ENCODE measurements at places on chromosomes 1 and 21.

DNA sequence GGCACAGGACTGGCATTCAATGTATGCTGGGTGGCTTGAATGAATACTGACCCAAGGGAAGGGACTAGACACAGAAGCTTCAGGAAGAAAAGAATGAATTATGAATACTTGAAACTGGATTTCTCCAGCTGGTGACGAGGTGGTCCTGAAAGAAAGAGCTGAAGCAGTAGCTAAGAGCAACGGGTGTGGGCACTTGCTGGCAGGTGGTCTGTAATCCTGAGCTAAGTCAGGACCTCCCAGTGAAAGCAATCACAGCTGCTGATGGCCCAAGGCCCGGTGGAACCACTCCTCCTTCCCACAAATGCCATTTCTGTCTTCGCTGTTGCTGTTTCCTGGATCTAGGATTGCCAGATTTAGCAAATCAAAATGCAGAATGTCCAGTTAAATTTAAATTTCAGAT lies 47.0 kb downstream of the NEK2 start:
- no peaks in the 10 kb centered on the region for H3K4me1 ChIP-seq
- H3K4me3 ChIP-seq: no peak overlapping the region
- DNase-seq: no peak
- H3K27me3 ChIP-seq: no peaks in the 10 kb centered on the region
- no peak overlapping the region for H3K27ac ChIP-seq
- no peaks in the 10 kb centered on the region for H3K36me3 ChIP-seq

- no peaks in the 10 kb centered on the region for H3K36me3 ChIP-seq
- H3K27me3 ChIP-seq: no peaks in the 10 kb centered on the region
- H3K4me3 ChIP-seq: no peak overlapping the region
Measured at GRCh38 chr1:20100632-20101355, 18.5 kb downstream of the PLA2G2D start.

DNA sequence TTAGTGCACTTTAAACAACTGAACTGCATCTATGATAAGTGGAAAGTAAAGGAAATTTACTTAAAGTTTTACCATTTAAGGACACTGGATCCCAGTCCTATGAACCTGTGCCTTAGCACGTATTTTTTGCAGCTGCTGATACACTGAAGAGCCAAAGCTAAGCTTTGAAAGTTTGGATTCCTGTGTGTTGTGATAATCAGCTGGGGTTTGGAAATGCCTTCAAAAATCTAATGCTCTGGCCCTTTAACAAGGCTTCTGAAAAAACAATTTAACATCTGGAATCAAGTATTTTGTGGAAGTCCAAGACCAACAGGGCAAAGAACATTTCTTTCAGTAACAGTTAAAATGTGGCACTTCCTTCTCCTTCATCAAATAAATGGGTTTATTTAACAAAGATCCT lies 51.8 kb downstream of the DDAH1 start:
- no peak for DNase-seq
- no peaks in the 10 kb centered on the region for H3K36me3 ChIP-seq
- H3K4me3 ChIP-seq: no peak overlapping the region
- H3K4me1 ChIP-seq: peaks cover 2% of the 10 kb centered on the region
- H3K27ac ChIP-seq: no peak overlapping the region

- H3K27me3 ChIP-seq: no peaks in the 10 kb centered on the region
- H3K4me1 ChIP-seq: peaks cover 27% of the 10 kb centered on the region
- H3K4me3 ChIP-seq: no peak overlapping the region
- no peak for DNase-seq
- peak overlapping the region; percentile 36 for H3K27ac ChIP-seq
- no peaks in the 10 kb centered on the region for H3K36me3 ChIP-seq
Measured at GRCh38 chr1:36151134-36151844, 2.0 kb upstream of the TRAPPC3 start.

DNA sequence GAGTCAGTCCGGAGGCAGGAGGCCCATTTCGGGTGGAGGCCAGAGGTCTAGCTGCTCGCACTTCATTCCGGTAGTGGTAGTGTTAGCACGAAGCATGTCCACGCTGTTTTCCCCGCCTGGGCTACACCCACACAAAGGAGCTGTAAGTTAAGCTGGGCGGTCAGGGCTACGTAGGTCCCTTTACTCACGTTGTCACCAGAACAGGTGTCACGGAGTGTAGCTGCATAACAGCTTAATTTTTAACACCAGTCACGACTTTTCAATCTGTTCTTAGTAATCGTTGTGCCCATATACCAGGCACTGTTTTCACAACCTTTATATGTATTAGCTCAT lies 15.6 kb downstream of the HLX start:
- H3K4me3 ChIP-seq: no peak overlapping the region
- H3K36me3 ChIP-seq: no peaks in the 10 kb centered on the region
- no peak for DNase-seq

DNA sequence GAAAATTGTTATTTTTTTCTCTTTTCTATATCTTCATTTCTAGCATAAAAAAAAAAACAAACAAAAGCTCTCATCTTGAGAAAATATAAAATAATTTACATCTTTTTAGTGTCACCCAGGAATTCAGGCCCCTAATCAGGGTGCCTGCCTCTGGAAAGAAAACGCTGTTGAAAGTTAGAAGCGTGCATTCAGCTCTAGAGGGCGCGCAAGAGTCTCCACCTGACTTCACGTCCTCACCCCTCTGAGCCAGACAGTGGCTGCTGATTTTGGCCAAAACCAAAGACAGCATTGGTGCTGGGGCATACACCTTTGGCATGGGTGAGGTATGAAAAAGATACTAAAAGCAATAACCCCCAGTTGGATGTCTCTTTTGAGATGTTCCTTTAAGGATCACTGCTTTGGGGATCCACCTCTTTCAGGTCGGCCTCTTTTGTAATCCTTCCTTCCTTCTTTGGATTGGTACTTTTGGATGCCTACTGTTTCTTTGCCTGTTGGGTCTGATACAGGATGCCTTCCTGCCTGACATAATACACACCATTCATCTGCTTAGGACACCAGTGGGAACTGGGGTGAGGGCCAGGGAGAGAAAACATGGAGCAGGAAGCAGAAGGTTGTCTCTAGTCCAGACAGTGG lies 77.6 kb upstream of the CHRM3 start:
- H3K4me3 ChIP-seq: no peak overlapping the region
- H3K36me3 ChIP-seq: no peaks in the 10 kb centered on the region
- no peaks in the 10 kb centered on the region for H3K4me1 ChIP-seq
- DNase-seq: peak; percentile 43
- H3K27me3 ChIP-seq: no peaks in the 10 kb centered on the region

DNA sequence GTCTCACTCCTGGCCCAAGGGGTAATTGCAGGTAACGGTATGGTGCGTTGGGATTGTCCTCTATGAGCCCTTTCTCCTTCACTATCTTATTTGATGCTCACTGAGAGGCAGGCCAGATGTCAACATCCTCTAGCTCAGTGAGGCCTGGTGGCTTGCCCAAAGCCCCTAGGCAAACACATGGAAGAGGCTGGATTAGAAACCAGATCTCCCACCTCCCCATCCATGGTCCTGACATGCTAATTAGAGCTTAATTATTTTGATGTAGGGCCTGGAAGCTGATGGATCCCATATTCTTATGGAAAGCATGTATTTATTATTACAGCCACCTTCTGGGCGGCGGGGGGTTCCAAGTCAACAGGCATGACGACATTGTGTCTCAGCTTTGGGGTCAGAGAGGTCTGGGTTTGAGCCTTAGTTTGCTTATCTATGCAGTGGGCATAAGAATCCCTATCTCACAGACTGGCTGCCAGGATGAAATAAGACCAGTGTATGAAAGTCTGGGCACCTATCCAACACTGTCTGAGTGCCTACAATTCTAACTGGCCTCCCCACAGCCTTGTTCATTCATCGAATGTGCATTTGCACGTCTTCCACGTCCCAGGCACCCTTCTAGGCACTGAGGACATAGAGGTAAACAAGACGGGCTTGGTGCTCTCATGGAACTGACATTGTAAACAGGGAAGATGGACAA lies 6.2 kb downstream of the SMPDL3B start:
- no peaks in the 10 kb centered on the region for H3K27me3 ChIP-seq
- no peak overlapping the region for H3K27ac ChIP-seq
- no peaks in the 10 kb centered on the region for H3K36me3 ChIP-seq
- DNase-seq: no peak
- peaks cover 5% of the 10 kb centered on the region for H3K4me1 ChIP-seq

GRCh38 chr1:51607681-51608095 lies 9.2 kb upstream of the OSBPL9 start:
- H3K36me3 ChIP-seq: no peaks in the 10 kb centered on the region
- H3K27me3 ChIP-seq: no peaks in the 10 kb centered on the region
- no peak overlapping the region for H3K4me3 ChIP-seq
- peak; percentile 79 for DNase-seq
- no peaks in the 10 kb centered on the region for H3K4me1 ChIP-seq

DNA sequence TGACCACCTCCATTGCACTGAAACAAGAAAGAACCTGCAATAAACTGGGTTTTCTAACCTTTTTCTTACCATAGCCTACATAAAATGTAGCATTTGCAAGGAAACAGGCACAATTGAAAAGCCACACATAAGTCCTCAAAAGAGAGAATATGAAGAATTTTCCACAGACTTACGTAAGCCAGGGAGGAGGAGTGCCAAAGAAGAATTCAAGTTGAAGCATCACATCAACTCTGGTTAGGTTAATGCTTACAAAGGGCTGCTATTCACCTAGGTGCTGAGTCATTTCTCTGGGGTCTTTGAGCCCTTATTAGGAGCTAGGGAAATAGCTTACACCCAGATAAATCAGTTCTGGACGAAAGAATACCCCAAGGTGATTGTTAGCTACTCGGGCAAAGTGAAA lies 9.6 kb downstream of the OSCP1 start:
- no peaks in the 10 kb centered on the region for H3K27me3 ChIP-seq
- H3K36me3 ChIP-seq: no peaks in the 10 kb centered on the region
- peak overlapping the region; percentile 83 for H3K27ac ChIP-seq
- peak; percentile 38 for DNase-seq
- H3K4me1 ChIP-seq: peaks cover 25% of the 10 kb centered on the region

DNA sequence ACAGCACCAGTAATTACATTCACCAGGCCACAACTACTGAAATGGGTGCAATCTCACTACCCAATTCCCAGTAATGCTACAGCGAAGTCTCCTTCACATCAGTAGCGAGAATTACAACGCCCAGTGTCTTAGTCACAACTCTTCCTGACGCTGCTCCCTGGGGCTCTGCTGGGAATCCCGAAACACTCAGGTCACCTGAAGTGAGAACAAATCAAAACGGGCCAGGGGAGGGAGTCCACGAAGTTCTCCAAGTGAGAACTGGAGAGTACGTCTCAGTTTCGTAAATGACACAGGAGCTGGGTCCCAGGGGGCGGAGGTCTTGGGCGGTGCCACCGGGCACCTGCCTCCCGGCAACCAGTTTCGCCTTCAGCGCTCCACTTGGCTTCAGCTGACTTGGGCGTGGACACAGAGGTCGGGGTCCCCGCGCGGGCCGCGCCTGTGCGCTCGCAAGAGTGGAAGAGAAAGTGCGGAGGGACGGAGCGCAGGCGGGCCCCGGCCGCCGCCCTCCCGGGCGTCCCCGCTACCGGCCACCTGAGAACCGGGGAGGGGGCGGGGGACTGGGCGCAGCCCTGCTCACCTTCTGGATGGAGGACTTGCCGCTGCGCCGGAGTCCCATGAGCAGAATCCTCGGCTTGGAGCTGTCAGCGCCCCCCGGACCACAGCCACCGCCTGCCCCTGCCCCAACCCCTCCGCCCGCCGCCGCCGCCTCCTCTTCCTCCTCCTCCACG lies 575 bp downstream of the RRAGC start:
- H3K4me3 ChIP-seq: peak overlapping the region; percentile 98
- H3K27me3 ChIP-seq: no peaks in the 10 kb centered on the region
- no peaks in the 10 kb centered on the region for H3K4me1 ChIP-seq
- peak; percentile 86 for DNase-seq

DNA sequence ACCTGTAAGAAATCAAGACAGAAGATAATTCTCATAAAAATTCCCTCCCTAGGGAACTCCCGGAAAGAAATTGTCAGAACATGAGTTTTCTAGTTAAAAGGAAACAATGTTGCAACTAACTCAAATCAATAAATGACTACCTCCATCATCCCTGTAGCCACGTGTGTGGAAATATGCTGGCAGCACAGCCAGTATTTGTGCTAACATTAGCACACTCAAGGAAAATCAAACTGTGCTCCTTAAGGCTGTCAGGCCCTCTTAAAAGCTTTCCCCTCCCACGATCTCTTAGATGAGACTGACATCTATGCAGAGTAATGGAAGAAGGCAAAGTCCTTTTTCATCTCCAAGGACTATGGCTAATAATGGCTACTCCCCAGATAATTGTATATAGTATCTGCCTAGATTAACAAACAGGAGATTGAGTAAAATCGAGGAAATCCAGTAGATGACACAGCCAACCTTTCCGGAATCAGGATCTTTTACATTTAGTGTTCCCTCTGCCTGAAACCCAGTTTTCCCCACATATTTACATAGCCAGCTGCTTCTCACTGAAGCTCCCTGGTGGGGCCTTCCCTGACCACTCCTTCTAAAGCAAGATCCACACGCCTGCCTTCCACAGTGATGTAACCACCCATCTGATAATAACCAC lies 50.9 kb upstream of the NR5A2 start:
- no peak overlapping the region for H3K27ac ChIP-seq
- H3K4me1 ChIP-seq: no peaks in the 10 kb centered on the region
- H3K27me3 ChIP-seq: no peaks in the 10 kb centered on the region
- no peak for DNase-seq
- H3K4me3 ChIP-seq: no peak overlapping the region
- no peaks in the 10 kb centered on the region for H3K36me3 ChIP-seq

GRCh38 chr1:26851106-26851684 lies 11.8 kb upstream of the SFN start:
- H3K4me3 ChIP-seq: no peak overlapping the region
- H3K4me1 ChIP-seq: peaks cover 1% of the 10 kb centered on the region
- H3K36me3 ChIP-seq: peaks cover 79% of the 10 kb centered on the region
- no peaks in the 10 kb centered on the region for H3K27me3 ChIP-seq
- H3K27ac ChIP-seq: no peak overlapping the region

Data from trophoblast cell (in vitro differentiated cells and primary cell).